Epithelial cell of proximal tubule (primary cell): ENCODE measurements at places on chromosomes 1 and 21. TPM values are rescaled to one million over a fixed set of nuclear protein-coding genes. Genes with fewer than 3 reads are reported as not detected.

- no peak for DNase-seq
Observed at GRCh38 chr1:9651565-9652378, at the start of gene PIK3CD. TSS of gene PIK3CD (plus strand) at chr1:9651731. CDS start at chr1:9710456, 58,725 bp downstream.

- DNase-seq: no peak
Observed at GRCh38 chr21:16134134-16134533, 404.4 kb downstream of the USP25 start.

DNA sequence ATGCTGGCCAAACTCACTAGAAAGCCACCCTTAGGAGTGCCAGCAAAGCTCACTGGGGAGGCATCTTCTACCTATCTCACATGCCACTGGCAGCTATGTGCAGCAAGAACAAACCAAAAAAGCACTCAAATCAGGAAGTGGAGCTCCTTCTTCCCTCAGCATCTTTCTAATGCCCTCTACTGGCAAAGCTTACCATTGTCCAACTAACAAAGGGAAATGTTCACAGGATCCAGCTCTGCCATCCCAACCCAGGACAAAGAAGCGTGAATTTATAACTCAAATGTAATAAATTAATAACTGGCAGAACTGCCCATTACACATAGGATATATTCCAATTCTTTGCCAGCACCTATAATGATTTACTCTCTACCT lies 38.9 kb downstream of the LEPR start:
- no peak for DNase-seq

DNA sequence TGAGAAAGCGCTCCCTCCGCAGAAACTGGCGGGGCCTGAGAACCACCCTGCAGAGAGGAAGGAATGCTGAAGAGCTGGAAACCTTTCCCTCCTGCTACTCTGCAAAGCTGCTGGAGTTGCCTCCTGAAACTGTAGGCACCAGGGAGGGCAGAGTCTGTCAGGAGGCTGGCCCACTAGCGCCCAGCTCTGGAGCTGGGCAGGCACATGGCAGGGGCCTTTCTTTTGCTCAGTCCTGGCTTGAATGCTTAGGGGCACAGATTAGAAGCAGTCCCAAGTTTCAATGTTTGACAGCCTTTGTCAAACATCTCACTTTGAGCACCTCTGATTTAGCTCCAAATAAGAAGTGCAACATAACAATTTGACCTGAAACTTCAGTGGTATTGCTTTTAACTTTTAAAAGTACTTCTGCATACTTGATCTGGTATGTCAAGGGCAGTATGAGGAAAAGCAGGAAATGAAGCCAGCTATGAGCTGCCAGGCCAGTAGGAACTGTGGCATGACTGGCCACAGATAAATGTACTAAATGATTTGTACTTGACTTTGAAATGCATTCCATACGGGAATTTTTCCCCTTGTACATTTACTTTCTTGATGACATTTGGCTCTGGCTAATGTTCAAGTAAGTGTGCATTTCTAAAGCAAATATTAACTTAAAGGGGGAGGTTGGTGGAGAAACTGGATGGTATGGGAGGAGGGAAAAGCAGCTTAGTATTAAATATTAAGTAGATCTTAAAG lies 7.2 kb downstream of the C1orf116 start:
- DNase-seq: no peak

DNA sequence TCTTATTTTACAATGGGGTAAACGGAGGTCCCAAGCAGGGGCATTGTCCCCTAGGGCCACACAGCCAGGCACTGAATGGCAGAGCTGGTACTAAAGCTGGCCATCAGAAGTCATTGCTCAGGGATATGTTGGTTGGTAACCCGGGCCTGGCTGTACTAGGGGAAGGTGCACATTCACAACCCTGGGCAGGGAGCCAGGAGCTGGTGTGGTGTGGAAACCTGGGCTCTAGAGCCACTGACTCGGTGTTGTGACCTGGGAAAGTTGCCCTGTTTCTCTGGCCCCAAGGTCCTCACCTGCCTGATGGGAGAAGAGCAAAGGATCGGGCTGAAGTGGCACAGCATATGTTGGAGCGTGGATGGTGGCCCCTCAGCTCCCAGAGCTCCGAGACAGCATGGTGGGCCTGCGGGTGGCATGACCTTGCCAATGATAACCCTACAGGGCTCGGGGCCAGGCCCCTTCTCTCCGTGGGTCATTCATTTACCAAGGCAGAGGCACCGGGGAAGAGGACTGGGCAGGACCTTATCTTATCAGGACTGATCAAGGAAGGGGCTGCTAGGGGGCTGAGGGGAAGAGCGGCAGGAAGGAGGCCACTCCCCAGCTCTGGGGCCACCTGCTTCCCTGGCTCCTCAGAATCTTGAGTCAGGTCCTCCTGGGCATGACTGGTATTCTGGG lies 274.1 kb downstream of the TRABD2B start:
- DNase-seq: no peak

GRCh38 chr1:17239420-17239819 lies 9.5 kb upstream of the PADI3 start:
- peak; percentile 82 for DNase-seq

DNA sequence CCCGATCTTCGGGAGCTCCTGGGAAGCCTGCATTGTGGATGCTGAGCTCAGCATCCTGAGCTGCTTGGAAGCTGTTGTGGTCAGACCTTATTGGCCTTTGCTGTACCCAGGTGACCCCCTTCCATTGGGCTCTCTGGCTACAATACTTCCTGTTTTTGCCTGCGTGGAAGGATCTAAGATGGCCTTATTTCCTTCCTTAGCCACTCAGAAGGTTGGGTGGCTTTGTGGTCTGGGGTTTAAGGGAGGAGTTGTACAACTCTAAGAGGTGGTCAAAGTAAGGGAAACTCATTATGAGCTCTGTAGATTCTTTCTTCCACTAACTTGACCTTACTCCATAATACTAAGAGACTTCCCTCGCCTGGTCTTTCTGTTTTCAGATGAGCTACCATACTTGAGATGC lies 17.7 kb downstream of the PFKFB2 start:
- no peak for DNase-seq

GRCh38 chr1:178417858-178418257 lies 78.9 kb downstream of the CLEC20A start:
- DNase-seq: peak; percentile 37

GRCh38 chr1:35556484-35557117 lies 602 bp downstream of the KIAA0319L start:
- DNase-seq: no peak

- DNase-seq: peak; percentile 52
Observed at GRCh38 chr1:25695771-25696311, 79.2 kb downstream of the MAN1C1 start.

DNA sequence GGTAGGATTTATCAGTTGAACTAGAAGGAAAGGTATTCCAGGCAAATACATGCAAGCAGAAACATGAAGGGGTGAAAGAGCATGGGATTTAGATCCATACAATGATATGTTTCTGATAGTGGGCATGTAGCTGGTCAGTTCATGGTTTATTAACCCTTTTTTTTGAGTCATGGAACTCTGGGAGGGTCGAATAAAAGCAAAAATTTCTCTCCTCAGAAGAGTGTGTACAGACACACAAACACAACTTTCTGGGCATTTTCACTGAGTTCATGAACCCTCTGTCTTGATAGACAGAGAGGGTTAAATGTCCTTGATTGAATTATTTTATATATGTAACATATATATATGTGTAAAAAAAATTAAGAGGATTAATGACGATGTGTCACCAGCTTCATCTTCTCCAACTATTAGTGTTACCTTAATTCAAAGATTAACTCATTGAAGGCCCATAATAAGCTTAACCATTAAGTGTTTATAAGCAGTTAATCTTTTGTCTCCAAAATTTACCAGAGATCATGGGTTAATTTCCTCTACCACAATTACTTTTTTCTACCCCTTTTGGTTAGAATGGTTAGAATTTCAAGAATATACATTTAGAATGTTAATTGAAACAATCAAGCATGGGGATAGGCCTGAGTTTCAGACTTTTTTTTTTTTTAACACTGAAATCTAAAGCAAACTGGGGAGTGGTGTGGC lies 4.6 kb downstream of the JUN start:
- no peak for DNase-seq

The TRIM67 gene
- not detected in 2 replicates for total RNA-seq

The PTPRF gene
- 138 and 155 TPM in 2 replicates for total RNA-seq

The MYOC gene
- total RNA-seq: not detected in 2 replicates

The HORMAD1 gene
- not detected in 2 replicates for total RNA-seq
